ENCODE measurements at places on chromosomes 7 and 10. TPM values are rescaled to one million over a fixed set of nuclear protein-coding genes. Genes with fewer than 3 reads are reported as not detected.

- no peak for DNase-seq
Observed at GRCh38 chr10:131009791-131010190, 301.7 kb downstream of the TCERG1L start.

The ZNF25 gene
- 19.6 TPM for total RNA-seq

DNA sequence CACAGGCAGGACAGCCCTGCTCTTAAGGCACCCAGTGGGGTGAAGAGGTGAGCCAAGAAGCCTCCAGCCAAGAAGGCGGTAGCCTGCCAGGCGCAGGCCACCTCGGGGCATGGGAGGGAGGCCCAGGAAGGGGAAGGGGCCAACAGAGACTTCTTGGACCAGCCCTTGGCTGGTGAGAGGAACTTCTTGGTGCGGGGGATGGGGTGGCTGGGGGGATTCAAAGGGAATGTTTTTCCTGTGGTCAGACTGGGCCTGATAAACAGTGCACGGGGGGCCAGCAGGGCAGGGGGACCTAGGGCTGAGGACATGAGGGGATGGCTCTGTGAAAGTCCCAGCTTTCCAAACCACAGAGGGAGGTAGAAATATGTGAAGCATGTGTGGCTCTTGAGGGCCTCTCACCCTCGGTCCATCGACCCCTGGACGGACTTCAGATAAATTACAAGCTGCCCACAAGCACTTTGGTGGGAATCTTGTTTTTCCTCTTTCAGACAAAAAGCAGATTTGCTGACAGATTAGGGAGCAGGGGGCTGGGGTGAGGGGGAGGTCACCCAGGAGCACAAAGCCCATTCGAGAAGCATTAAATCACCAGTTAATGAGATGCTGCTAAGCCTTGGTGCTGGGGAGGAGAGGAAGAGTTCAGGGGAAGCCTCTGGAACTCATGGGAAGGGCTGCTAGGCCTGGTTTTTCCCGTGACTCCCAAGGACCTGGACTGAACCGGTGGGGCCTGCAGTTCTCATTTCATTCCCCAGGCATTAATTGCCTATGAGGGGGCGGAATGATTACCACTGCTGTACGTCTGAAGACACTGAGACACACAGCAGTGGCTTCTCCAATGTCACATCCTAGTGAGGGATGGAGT, 11.3 kb downstream of the CRYGN start:
- peak; percentile 54 for DNase-seq

The UNC5B gene
- 3.7 TPM for total RNA-seq

GRCh38 chr7:44073664-44074348, 8.4 kb upstream of the PGAM2 start:
- no peak for DNase-seq

DNA sequence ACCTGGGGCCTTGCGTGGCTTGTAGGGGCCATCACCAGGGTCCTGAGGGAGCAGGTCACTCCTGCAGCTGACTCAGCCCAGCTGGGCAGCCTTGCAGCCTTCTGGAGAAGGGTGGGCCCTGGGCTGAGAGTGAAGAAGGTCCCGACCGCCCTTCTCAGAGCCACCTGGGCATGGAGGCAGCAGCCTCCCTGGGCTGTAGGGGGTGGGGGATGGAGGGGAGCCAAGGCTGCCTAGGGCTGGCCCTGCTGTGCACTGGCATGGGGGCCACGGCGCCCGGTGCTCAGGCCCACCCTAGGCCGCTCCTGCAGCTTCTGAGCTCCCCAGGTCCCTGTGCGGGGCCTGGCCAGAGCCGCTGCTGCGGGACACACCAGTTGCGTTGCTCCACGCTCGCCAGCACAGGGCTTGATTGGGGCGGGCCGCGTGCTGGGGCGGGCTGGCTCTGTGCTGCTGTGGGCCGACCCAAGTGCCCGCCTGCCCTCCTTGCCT, 63.6 kb upstream of the NKX6-2 start:
- DNase-seq: peak; percentile 21

GRCh38 chr10:782751-783648, 93.5 kb upstream of the DIP2C start:
- DNase-seq: peak; percentile 5

GRCh38 chr10:127563718-127564553, 14.8 kb downstream of the NPS start:
- no peak for DNase-seq

The STAM gene
- 24.7 TPM for total RNA-seq

Data from ovary (tissue), 10 donors.